Left lobe of liver (tissue), 2 donors: ENCODE measurements at places on chromosomes 6 and 20. TPM values are rescaled to one million over a fixed set of nuclear protein-coding genes. Genes with fewer than 3 reads are reported as not detected.

- DNase-seq, result no peak
These were observed 44.6 kb upstream of the LRFN2 start for GRCh38 chr6:40631744-40632143.

- no peak for DNase-seq
These were observed 589.4 kb downstream of the RFPL4B start for GRCh38 chr6:112936504-112936903.

GRCh38 chr6:159982731-159983506, 14.0 kb downstream of the IGF2R start:
- DNase-seq, result no peak

GRCh38 chr6:163386329-163386908, 28.1 kb upstream of the QKI start:
- DNase-seq, result no peak

DNA sequence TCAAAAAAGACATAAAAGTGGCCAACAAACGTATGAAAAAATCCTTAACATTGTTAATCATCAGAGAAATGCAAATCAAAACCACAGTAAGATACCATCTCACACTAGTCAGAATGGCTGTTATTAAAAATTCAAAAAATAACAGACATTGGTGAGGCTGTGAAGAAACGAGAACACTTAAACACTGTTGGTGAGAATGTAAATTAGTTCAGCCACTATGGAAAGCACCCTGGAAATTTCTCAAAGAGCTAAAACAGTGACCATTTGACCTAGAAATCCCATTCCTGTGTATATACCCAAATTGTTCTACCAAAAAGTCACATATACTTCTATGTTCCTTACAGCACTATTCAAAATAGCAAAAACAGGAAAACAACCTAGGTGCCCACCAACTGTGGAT, 24.9 kb upstream of the NT5E start:
- DNase-seq, result no peak

DNA sequence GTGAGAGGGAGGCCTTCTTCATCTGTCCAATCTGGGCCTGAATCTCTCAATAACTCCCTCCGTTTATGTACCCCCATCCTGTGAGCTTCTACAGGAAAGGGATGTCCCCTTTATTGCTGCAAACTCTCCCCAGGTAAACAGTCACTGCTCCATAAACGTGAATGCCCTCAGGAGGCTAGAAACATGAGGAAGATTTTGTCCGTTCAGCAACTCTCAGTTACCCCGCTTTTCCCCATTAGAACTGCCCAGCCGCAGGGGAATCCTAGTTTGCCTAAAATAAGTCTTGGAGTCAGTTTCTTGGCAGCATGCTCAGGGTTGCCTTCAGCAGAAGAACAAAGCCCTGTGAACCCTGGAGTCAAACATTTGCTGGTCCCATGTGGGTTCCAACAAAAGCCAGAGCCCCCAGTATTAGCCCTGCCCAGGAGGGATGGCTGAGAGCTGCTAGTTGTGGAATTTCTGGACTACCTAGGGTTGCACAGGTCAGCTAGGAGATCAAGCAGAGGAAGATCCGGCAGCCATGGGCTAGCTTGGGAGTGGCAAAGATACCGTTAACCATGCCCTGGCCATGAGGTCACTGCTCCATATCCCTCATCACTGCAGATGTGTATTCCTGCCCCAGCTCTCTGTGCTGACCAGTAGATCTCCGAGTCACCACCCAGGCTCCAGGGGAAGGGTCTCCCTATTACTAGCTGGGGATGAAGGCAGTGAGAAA, 640 bp downstream of the LRRN4 start:
- no peak for DNase-seq

- no peak for DNase-seq
These were observed 318.7 kb downstream of the RFPL4B start for GRCh38 chr6:112665815-112666214.

- DNase-seq, result no peak
These were observed 678.8 kb upstream of the MARCKS start for GRCh38 chr6:113178349-113178748.

DNA sequence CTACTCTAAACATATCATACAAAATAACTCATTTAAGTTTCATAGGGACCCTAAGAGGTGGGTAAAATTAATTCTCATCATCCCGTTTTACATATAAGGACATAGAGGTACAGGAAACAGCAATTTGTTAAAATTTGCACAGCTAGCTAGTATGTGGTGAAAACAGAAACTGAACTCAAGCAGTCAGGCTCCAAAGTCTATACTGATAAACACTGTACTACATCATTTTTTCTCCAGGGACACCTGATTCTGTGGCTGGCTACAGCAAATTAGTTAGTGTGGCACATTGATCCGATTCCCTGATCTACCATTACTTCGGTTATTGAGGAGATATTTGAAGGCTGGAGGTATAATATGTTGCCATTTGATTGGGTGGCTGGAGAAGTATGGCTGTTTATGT, 36.2 kb upstream of the E2F3 start:
- no peak for DNase-seq

DNA sequence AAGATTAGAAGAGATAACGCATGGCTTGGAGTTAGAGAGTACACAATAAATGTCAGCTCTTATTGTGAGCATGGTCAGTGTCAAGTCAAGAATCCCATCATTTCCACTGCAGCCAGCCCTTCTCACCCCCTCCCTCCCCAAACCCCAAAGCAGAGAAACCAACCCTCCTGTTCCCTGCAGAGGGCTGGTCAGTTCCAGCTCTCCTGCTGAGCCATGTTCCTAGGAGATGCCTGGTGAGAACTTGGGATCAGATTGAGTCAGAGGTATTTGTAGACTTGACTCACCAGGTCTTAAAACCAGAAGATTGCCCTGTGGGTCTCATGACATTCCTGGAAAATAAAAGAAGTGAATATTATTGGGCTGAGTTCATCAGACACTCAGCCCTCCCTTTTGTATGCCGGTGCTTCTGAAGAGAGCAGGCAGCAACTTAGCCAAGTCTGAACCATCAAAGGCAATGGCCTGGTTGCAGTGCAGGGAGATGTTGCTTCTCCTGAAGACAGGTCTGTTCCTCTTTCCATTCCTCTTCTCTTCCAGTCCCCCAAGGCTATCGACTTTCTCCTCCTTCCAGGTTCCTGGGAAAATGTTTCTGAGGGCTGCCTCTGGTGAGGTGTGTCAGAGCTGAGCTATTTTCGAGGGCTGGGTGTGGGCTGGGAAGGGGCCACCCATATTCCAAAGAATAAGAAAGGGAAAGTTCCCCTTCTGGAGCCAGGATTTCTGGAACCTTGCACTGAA, 278.2 kb upstream of the SUPT3H start:
- DNase-seq, result no peak

DNA sequence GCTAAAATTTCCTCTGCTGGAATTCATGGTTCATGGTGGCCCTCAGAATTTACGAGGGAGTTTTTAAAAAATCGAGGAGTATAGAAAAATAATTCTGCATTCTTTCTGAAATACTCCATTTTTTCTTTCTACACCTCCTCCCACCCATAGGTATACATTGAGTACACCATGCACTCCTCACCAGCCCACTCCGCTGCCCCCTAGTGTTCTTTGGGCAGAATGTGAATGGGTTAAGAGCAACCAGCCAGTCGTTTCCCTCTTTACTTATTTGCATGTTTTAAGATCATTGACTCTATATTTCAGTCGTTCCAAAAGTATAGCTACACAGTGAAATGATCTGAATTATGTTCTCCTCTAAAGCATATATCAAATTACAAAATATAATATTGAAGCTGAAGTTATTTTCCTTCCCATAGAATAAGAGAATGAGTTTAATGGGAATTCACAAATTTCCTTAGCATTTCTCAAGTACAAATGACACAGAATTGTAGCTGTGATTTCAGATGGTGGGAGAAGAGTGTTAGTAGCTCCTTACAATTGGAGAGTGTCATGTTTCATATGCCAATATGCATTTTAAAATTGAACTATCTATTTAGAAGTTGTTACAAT, 977.7 kb upstream of the SLC35B3 start:
- DNase-seq, result peak; percentile 45

DNA sequence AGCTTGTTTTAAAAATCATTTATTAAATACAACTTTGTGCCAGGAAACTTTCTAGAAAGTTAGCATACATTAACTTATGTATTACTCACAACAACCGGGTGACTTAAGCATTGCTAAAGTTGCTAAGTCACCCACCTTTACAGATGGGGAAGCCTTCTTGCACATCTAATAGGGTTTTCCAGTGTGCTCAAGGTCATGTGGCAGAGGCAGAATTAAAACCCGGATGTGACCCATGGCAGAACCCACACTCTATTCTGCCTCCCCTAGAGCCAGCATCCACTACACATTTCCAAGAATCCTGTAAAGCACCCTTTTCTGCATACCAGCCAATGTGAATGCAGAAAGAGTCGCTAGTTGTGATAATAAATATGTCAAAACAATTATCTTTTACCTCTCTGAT, 13.4 kb downstream of the LINC00237 start:
- DNase-seq, result no peak

DNA sequence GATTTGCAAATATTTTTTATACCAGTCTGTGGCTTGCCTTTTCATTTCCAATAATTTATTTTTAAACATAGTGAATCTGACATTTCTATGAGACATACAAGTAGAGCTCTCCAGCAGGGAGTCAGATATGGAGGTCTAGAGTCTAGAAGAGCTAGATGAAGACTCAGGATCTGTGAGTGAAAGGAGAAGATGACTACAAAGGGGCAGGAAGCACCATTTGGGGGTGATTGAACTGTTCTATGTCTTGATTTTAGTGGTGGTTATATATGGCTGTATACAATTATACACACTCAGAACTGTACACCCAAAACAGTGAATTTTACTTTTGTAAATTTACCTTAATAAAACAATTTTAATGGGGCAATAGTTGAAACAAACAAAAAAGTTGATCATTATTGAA, 127.9 kb upstream of the BACH2 start:
- no peak for DNase-seq

- DNase-seq, result no peak
These were observed 407.5 kb upstream of the PLCB4 start for GRCh38 chr20:8661229-8661952.

DNA sequence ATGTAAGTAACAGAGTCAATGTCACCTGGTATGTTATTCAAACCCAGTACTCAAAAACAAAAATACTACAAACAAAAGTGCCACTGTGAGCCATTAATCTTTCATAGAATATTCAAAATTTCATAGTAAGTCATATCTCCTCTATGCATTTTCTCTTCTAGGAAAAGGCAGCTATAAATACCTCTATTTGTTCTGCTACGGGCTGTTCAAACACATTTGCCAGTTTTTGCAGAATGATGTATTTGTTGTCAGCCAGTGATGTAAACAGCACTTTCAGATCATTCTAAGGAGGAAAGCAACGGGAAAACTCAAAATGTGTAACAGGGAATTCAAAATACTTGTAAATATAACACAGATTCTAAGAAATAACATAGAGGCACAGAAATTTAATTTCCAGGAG, 388.2 kb downstream of the SYNE1 start:
- no peak for DNase-seq

DNA sequence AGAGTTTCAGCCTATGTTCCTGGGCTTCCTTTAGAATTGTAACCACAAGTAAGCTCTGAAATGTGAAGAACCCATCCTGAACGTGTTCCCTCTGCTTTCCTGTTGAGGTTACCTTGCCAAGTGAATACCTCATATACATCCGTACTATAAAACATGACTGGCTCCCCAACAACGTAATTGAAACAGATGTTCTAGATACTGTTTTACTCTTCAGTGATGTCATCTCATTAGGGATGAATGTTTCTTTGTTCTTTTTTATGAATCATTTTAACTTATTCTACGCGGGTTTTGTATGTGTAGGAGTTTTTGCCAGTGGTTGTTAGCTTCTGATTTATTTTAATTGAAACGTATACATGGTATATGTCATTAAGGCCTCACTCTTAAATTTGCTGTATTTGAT, 166.8 kb downstream of the SAMD5 start:
- DNase-seq, result no peak

DNA sequence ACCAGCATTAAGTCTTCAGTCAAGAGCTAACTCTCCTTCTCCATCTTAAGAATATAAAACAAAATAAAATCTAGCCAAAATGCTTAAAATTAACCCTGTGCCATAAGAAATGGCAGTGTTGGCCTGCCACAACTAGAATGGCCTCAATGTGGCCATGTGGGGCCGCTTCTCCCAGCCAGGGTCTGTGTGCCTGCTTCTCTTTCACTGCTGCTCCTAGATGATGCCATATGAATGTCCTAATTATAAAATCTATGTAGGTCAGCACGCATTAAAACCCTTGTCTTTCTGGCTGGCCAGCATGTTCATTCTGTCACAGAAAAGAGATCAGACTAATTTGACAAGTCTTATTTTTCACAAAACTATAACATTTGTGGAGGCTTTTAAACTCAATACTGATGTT, 102.6 kb downstream of the C6orf118 start:
- no peak for DNase-seq

- DNase-seq, result no peak
These were observed 24.9 kb downstream of the IPCEF1 start for GRCh38 chr6:154331750-154332149.

- no peak for DNase-seq
These were observed 216.5 kb downstream of the COL19A1 start for GRCh38 chr6:70082830-70083229.

- DNase-seq, result no peak
These were observed 125.3 kb upstream of the PLCB4 start for GRCh38 chr20:8943631-8944030.

Gene IFNGR1
- 23.0 TPM for total RNA-seq

Gene MAP3K7
- 7.0 TPM for total RNA-seq

Gene SEMG1
- not detected for total RNA-seq

Gene PGK2
- not detected for total RNA-seq

Gene NRSN1
- not detected for total RNA-seq

Gene OR2H1
- total RNA-seq, result not detected

Gene LINC00237
- not detected for total RNA-seq

Gene ADISSP
- total RNA-seq, result 10.6 TPM

Gene GPANK1
- 7.7 TPM for total RNA-seq

Gene CRIP3
- 8.4 TPM for total RNA-seq

Gene KCNK15
- 0.20 TPM for total RNA-seq

Gene SDCBP2
- 6.4 TPM for total RNA-seq

Gene ZBTB24
- total RNA-seq, result 2.3 TPM
